ENCODE measurements at places on chromosomes 2 and 18.

- no peak for DNase-seq
Observed at GRCh38 chr2:234343372-234343771, 153.5 kb downstream of the ARL4C start.

DNA sequence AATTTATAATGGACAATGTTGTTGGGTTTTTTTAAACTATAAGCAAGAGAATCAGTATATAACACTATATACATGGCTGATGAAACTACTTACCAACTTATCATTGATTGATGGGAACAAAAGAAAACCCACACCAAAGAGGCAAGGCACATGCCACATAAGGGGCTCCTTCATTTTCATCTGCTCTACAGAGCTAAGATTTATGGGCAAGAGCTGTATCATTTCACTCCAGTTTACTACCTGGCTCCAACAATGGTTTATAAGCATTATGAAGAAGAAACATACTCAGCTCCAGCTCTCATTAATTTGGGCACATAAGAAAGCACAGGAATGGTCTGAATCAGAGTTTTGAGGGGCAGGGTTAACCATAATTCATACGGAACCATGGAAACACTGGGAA lies 283.3 kb downstream of the AGPS start:
- DNase-seq, result no peak

DNA sequence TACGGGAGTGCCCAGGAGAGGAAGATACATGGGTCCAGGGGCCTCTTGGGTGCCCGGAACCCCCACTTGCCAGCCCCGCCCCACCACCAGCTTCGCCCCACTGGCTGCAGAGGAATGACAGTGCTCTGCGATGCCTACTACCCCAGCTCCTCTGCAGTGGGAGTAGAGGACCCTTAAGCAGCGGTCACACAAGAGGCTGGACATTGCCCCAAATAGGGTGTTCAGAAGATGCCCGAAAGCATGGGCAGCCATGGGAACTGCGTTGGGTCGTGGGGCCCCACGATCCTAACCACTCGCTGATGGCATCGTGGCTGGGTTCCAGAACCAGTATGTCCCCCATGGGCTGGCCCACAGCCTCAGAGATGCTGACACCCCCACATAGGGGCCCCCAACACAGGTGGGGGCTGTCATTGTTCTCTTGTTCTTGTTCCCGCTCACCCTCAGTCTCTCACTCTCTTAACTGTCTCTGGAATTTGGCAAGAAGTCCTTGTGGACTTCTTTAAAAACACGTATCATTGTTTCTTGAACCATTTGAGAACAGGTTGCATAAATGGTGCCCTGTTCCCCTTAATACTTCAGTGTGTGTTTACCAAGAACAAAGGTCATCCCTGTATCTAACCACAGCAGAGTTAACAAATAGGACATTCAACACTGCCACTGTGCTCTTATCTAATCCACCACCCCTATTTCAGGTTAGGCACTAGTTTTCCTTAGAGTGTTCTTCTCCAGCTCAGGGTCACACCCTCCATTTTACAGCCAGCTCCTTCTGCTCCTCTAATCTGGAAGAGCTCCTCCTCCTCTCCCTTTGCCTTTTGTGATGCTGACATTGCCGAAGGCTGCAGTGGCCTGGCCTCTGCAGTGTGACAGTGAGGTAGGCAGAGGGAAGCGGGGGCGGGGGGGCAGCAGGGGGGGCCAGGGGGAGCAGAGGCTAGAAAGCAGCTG lies 76.3 kb downstream of the STPG4 start:
- no peak for DNase-seq

DNA sequence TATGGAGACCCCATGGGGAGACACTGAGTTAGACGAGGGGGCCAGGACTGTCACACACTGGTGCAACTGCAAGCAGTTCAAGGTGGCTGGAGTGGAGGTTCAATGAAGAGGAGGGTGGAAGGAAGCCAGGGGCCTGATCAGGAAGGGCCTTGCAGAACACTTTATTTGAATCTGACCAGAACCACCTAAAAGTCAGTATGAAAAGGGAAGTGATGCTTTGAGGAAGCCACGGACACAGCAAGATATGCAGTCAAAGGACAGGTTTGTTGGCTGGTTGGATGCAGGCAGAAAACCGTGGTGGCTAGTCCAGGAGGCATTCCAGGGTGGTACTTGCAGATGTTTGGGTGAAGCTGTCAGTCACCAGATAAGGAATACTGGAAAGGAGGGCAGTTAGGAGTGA lies 3.5 kb upstream of the FAM124B start:
- no peak for DNase-seq

GRCh38 chr2:3386448-3386958 lies 7.0 kb downstream of the TRAPPC12 start:
- DNase-seq, result no peak

- no peak for DNase-seq
Observed at GRCh38 chr2:113253453-113253852, 25.3 kb downstream of the PAX8 start.

DNA sequence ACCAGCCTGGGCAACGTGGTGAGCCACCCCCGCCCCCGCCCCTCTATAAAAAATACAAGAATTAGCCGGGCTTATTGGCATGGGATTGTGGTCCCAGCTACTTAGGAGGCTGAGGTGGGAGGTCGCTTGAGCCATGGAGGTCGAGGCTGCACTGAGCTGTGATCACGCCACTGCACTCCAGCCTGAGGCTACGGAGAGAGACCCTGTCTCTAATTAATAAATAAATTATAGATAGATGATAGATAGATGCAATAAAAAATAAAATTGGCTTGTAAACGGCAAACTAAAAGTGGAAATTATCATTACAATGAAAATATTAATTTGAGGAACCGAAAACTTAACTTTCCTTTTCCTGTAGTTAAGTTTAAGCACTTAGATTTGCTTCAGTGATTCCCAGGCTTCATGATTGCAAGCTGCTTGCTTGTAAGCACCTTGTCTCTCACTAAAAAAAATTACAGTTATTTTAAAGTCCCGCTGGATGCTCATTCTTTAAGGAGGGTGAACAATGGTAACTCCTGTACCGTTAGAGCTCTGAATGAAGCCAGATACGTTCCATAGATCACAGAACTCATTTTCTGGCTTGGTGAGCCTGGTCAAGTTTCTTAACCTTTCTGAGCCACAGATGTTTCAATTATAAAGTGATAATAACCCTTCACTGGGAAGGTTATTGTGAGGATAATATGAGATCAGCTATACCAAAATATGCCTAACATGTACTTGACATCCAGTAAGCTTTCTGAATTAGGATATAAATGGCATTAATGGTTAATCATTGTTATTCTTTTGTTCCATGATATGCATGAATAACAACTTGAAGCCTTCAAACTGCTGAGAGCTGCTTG lies 9.3 kb upstream of the NARS1 start:
- DNase-seq, result no peak

- DNase-seq, result no peak
Observed at GRCh38 chr18:8513249-8513648, 96.0 kb upstream of the RAB12 start.

GRCh38 chr2:139078376-139078775 lies 298.2 kb upstream of the NXPH2 start:
- no peak for DNase-seq

- no peak for DNase-seq
Observed at GRCh38 chr18:63627819-63628218, 16.2 kb downstream of the SERPINB4 start.

All from activated CD4-positive, CD25-positive, alpha-beta regulatory T cell (primary cell).